Retinal pigment epithelial cell (primary cell): ENCODE measurements at places on chromosomes 3 and 15.

- DNase-seq: no peak
Observed at GRCh38 chr3:89506462-89507103, 399.2 kb downstream of the EPHA3 start.

DNA sequence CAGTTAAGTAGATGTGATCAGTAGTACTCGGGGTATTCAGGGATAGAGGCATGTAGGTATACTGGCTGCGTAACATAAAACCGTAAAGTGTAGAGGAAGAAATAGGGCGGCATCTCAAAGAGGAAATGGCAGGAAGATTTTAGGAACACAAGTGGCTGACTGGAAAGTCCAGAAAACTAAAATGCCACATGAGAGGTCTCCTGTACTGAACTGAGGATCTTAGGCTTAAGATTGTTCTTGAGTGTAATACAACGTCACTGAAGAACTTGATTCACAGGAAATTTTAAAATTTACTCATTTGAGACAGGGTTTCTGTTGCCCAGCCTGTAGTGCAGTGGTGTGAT lies 2.3 kb upstream of the LMLN start:
- DNase-seq: no peak

DNA sequence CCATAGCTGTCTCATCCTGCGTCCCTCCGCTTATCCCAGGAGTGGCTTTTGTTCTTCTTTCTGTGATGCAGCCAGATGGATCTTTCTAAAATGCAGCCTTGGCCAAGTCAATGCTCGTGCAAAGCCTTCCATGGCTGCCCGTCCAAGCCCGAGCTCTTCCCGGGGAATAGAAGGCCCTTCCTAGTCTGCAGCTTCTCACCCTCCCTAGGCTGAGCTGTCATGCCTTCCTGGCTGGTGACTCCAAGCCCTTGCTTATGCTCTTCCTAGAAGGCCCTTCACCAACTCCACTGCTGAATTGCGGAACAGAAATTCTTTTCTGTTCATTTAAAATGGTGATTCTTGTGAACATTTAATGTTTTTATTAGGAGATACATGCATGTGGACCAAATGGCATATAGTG lies 95.9 kb downstream of the SMAD6 start:
- DNase-seq: no peak

DNA sequence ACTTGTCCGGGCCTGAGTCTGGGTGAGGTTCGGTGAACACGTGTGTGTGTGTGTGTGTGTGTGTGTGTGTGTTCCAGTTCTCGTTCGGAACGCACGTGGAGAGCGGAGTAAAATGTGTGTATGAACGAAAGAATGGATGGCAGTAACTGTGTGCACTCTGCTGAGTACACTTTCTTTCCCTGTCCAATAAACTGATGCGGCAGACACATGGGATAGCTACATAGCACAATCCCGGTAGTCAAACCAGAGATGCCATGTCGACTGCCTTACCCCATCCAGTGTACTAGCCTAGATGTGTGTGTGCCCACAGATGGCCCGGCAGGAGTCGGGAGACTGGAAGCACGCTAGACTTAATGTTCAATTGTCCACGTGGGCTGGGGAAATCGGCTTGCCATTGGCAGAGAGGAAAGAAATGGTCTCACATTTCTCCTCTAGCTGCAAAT lies 507 bp upstream of the GOLIM4 start:
- peak; percentile 85 for DNase-seq

DNA sequence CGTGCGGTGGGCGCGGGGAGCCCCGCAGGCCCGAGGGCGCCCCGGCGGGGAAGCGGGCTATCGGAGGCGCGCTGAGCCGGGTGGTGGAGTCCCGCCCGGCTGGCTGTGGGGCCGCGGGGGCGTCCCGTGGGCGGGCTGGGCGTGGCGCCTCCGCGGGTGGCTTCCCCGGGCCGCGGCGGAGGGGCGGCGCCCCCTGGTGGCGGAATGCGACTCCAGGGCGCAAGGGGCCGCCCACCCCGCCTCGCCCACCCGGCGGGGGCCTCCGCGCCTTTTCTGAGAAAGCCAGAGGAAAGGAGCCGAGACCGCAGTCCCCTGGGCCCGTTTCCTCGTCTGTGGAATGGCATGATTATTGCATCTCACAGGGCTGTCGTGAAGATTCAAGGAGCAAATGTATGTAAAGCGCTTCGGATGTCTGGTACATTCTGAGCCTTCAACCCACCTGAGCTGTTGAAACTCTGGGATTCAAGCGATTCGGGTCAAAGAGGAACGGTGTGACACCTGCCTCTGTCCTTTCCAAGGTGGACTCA lies 31.9 kb upstream of the RAB6B start:
- DNase-seq: no peak

DNA sequence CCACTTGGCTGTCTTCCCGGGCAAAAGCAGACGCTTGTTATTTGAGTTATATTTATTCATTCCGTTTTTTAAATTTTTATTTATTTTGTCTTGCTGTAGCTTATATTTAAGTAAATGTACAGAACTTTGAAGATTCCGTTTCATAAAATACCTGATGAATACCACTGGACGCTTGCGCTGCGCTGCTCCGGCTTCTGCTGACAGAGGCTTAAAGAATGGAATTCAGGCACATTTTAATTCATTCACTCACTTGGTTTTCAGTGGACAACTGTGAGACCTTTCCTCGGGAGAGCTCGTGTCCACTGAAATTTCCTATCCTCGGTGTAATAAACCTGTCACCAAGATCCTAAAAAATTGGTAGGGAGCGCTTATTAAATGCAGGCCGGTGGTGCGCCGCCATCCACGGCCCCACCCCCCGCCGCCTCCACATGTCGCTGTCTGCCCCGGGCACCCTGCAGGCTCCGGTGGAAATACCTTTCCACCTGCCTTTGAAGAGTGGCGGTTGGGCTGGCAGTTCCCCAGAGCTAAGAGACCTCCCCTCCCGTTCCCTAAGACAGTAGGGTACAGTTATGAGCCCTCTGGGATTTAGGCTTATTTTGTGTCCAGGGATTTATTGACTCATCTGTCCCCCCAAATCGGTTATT lies 62.5 kb upstream of the UBE2E1 start:
- no peak for DNase-seq

GRCh38 chr3:129937717-129938116 lies 36.8 kb upstream of the TRH start:
- DNase-seq: no peak

DNA sequence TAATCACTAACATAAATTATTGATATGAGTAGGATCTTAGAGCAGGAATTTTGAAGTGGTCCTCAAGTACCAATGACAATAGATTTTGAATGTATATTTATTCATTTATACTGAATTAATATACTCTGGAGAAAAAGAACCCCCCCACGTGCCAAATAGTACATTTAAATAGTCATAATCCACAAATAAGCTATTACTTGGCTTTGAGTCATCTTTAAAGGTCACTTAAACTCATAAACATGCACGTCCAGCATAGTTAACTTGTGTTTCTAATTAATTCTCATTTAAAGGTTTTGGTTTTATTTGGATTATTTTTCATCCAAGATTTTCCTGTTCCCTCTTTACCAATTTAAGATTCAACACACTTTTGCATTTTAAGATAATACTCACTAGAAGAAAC lies 35.1 kb downstream of the FGF7 start:
- no peak for DNase-seq

DNA sequence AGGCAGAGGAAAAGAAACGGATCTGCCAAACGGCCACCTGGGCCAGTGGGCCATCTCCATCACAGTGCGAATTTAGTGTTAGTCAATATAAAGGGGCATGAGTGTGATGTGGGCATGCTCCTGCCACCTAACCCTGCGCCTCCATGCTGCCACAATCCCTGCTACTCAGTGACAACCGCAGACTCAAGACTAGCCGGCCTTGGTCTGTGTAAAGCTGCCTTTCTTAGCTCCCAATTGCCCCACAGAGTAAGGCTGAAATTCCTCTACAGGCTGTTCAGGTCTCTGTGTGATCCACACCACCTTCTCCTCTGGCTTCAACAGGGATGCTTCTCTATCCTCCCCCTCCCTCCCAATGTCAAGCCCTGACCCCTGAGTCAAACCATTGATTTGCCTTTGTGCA lies 269.7 kb downstream of the XXYLT1 start:
- DNase-seq: no peak

- no peak for DNase-seq
Observed at GRCh38 chr3:23928524-23928923, 11.6 kb downstream of the RPL15 start.

DNA sequence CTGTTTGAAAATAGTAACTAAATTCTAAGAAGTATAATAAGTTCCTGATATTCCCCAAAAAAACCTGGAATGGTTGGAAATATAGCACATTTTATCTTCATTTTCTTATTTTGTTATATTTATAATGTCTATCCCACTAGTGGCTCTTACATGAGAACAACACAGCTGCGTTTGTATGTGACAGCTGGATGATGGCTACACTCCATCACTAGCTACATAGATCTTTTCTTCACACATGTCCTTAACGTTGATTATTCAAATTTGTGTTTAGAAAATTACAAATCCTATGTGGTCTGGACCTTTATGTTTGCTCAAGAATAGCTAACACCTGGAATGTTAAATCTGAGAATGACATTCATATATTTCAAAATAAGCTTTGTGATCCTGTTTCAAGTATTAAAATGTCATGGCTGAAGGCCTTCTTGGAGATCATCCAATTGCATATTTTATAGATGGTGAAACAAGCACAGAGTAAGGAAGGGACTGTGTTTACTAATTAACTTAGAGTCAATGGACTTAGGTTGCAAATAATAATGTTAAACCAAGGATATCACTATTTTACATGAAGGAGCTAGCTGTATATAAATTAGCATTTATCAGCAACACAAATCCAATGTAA lies 60.8 kb downstream of the ATP13A5 start:
- DNase-seq: peak; percentile 25

GRCh38 chr3:189276444-189277219 lies 104.9 kb downstream of the TPRG1 start:
- peak; percentile 88 for DNase-seq

DNA sequence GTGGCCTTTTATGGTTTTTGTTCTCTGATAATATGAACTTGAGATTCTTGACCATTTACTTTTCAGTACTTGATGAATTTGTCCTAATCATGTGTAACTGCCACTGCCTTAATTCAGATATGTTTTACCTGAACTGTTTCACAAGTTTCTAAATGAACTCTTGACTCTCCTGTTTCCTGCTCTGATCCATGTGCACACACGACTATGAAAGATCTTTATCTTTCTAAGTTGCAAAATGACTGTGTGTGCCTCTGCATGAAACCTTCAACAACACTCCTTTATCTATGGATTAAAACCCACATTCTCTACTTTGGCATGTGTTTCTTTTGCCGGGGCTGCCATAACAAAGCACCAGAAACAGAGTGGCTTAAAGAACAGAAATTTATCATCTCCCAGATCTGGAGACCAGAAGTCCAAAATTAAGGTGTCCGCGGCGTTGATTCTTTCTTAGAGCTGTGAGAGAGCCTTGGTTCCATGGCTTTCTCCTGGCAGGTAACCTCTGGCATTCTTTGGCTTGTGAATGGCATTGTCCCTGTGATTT lies 275.0 kb downstream of the ADAMTSL3 start:
- DNase-seq: peak; percentile 33
